ENCODE measurements at places on chromosomes 11 and 22.

- DNase-seq: no peak
- no peaks in the 10 kb centered on the region for H3K4me1 ChIP-seq
- H3K27me3 ChIP-seq: no peaks in the 10 kb centered on the region
- no peak overlapping the region for H3K27ac ChIP-seq
- no peak overlapping the region for H3K4me3 ChIP-seq
Measured at GRCh38 chr11:132742929-132743328, 789.4 kb downstream of the OPCML start.

GRCh38 chr22:37126383-37126782 lies 16.9 kb upstream of the TMPRSS6 start:
- H3K27me3 ChIP-seq: no peaks in the 10 kb centered on the region
- DNase-seq: peak; percentile 61
- no peak overlapping the region for H3K4me3 ChIP-seq
- H3K4me1 ChIP-seq: peaks cover 50% of the 10 kb centered on the region

- peaks cover 6% of the 10 kb centered on the region for H3K4me1 ChIP-seq
- no peak overlapping the region for H3K27ac ChIP-seq
- DNase-seq: no peak
Measured at GRCh38 chr11:95483339-95483738, 252.3 kb upstream of the SESN3 start.

DNA sequence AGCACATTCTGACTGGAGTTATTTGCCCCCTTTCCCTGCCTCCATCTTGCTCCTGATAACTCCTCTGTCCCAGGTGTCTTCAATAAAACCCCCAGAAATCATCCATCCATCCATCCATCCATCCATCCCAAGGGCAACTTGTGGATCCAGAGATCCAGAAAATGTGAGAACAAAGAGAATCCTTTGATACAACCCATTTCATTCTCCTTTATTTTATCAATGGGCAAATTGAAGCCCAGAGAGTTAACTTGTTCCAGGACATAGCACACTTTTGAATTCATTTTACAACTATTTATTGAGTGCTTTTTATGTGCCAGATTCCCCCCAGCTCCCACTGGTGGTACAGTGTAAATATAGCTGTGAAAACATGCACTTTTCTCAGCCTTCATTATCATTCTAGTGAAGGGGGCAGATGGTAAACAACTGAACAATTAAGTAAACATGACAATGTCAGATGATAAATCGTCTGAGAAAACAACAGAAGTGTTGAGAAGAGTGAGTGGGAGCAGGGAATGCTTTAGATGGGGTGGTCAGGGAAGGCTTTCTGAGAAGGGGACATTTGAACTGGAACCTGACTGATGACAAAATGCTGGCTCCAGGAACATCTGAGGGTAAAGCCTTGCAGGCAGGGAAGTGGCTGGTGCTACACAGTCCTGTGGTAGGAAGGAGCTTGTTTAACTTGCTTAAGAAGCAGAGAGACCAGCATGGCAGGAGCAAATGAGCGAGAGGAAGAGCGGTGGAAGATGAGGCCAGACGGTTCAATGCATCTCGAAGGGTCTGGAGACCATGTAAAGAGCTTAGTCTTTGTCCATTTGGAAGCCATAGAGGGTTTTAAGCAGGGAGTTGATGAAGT lies 80.0 kb upstream of the TIMP3 start:
- H3K27me3 ChIP-seq: peaks cover 22% of the 10 kb centered on the region
- H3K4me1 ChIP-seq: peaks cover 26% of the 10 kb centered on the region
- H3K4me3 ChIP-seq: no peak overlapping the region
- no peak for DNase-seq
- no peak overlapping the region for H3K27ac ChIP-seq

DNA sequence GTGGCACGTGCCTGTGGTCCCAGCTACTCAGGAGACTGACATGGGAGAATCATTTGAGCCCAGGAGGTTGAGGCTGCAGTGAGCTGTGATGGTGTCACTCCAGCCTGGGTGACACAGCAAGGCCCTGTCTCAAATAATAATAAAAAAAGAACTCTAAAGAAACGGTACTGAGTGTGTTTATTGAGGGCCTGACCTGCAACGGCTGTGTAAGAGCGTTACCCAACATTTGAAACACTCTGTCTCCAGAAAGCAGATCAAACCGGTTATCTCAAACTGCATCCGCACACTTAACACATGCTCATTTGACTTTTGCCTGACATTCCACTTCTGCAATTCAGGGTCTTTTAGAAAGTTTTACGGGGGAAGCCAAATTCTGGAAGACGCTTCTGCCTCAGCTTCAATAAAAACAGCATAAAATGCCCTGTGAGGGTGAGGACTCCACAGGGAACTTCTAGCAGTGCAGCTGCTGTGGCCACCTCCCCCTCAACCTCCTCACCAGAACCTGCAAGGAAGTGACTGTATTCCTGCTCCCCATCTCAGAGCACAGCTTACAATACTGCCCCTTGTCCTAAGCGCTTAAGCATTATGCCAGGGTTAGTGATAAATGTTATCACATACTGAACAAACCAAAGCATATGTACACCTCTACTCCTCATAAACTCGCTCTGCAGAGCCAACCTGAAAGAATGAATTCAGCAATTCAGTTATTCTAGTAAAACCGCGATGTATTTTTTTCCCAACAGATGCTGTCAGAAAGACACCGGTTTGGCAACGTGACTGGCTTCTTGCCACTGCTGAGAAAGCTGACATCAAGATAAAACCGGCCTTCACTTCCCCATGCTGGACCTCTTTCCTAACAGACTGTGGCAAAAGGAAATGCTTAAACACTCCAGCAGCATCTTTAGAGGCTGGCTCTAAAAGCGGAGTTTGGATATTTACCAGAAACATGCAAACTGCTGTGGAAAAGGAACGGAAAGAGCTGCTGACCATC lies 52.2 kb downstream of the PRDM10 start:
- H3K4me3 ChIP-seq: no peak overlapping the region
- peaks cover 10% of the 10 kb centered on the region for H3K36me3 ChIP-seq
- DNase-seq: no peak
- no peak overlapping the region for H3K27ac ChIP-seq
- H3K4me1 ChIP-seq: peaks cover 12% of the 10 kb centered on the region

GRCh38 chr11:8730697-8731020 lies 48.1 kb downstream of the RPL27A start:
- no peaks in the 10 kb centered on the region for H3K36me3 ChIP-seq
- no peak overlapping the region for H3K27ac ChIP-seq
- H3K4me3 ChIP-seq: no peak overlapping the region
- DNase-seq: no peak

GRCh38 chr22:49934160-49934890 lies 15.9 kb downstream of the CRELD2 start:
- H3K4me3 ChIP-seq: peak overlapping the region; percentile 79
- peaks cover 2% of the 10 kb centered on the region for H3K36me3 ChIP-seq
- H3K4me1 ChIP-seq: peaks cover 27% of the 10 kb centered on the region
- H3K27me3 ChIP-seq: no peaks in the 10 kb centered on the region

- H3K27me3 ChIP-seq: no peaks in the 10 kb centered on the region
- H3K36me3 ChIP-seq: peaks cover 76% of the 10 kb centered on the region
- peak overlapping the region; percentile 57 for H3K4me3 ChIP-seq
- peaks cover 85% of the 10 kb centered on the region for H3K4me1 ChIP-seq
- H3K27ac ChIP-seq: peak overlapping the region; percentile 85
Measured at GRCh38 chr11:35173616-35174566, 34.9 kb downstream of the CD44 start.

DNA sequence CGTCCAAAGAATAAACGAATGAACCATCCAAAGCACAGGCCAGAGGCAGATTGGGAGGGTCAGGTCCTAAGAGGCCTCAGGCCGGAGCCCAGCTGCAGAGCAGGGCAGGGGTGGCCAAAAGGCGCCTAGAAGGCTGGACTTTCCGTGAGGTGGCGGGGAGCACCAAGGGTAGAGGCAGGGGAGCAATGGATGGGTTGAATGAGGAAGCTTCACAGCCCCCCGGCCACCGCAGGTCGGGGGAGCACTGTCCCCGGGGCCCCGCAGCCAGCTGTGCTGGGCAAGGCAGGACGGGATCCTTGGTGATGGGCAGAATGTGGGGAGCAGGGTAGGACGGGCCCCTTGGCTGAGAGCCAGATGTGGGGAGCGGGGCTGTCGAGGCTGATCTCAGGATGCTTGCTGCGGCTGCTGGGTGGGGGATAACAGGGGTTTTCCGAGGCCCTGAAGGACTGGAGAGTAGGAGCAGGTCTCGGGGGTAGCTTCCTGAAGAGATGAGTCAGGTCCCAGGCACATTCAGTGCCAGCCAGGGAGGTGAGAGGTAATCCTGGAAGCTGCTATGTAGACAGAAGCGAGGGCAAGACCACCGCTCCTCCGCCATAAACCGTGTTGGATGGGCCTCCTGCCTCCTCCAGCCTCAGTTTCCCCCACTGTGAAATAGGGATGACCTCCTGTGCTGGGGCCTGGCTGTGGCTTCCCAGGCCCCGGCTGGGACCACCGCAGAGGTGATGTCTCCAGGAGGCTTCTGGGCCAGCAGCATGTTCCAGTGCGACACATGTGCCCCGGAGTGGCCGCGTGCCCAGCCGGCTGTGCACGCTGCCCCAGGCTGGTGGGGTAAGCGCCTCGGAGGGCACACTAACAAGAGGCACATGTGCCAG lies 34.6 kb upstream of the KCNQ1OT1 start:
- no peak overlapping the region for H3K27ac ChIP-seq
- no peak overlapping the region for H3K4me3 ChIP-seq
- no peaks in the 10 kb centered on the region for H3K27me3 ChIP-seq
- DNase-seq: no peak
- no peaks in the 10 kb centered on the region for H3K4me1 ChIP-seq

DNA sequence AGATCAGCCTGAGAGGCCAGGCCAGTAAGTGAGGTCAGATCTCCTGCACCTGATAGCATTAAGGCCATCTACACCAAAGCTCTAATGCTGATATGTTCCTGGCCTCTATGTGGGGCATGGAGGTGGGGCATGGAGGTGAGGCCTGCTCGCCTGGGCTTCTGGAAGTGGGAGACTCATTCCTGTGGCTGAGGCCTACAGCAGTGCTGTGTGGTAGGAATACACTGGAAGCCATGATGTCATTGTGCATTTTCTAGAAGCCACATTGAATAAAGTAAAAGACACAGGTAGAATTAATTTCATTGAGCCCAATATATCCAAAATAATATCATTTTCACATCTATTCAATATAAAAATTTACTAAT lies 2.7 kb downstream of the PNPLA3 start:
- H3K27ac ChIP-seq: no peak overlapping the region

GRCh38 chr11:128195057-128195751 lies 392.2 kb downstream of the ETS1 start:
- H3K27me3 ChIP-seq: no peaks in the 10 kb centered on the region
- H3K36me3 ChIP-seq: no peaks in the 10 kb centered on the region
- peak overlapping the region; percentile 1 for H3K4me3 ChIP-seq
- DNase-seq: peak; percentile 84

DNA sequence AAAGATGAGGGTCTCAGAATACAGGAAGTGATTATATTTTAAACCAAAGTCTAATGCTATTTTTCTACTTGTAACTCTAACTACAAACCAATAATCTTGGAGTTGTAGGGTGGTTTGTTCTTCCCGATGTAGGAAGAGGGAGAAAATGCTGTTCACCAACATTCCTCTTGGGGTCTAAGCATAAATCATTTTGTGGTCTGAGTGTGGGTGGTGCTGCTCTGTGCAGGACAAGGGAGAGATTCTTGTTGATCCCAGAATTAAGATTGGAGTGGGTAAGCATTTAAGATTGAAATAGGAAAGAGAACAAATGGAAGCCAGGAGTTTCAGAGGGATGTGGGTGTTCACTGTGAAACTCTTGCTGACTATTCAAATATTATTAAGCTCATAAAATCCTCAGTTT lies 38.6 kb upstream of the MMP13 start:
- H3K4me3 ChIP-seq: no peak overlapping the region
- H3K4me1 ChIP-seq: no peaks in the 10 kb centered on the region
- H3K27me3 ChIP-seq: peaks cover 18% of the 10 kb centered on the region
- no peaks in the 10 kb centered on the region for H3K36me3 ChIP-seq

- H3K4me3 ChIP-seq: no peak overlapping the region
- H3K4me1 ChIP-seq: no peaks in the 10 kb centered on the region
- H3K27me3 ChIP-seq: peaks cover 20% of the 10 kb centered on the region
- DNase-seq: no peak
- no peaks in the 10 kb centered on the region for H3K36me3 ChIP-seq
- no peak overlapping the region for H3K27ac ChIP-seq
Measured at GRCh38 chr11:130168105-130168504, 8.5 kb downstream of the ST14 start.

DNA sequence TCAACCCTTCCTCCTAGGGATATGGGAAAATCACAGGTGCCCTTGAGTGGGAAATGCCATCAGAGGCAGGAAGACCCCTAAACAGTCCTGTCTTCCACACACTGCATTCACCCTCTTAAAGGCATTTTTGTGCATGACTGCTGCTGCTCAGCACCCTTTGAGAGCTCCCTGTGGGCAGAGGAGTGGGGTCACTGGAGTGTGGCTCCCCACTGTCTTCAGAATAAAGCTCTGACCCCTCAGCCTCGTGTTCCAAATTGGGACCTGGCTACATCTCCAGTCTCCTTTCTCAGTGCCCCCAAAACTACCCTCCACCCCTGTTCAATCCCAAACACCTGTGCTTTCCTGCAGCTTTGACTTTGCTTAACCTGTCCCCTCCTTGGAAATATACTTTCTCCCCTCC lies 46.6 kb downstream of the CHRDL2 start:
- peaks cover 26% of the 10 kb centered on the region for H3K27me3 ChIP-seq
- H3K4me3 ChIP-seq: no peak overlapping the region
- H3K4me1 ChIP-seq: no peaks in the 10 kb centered on the region

DNA sequence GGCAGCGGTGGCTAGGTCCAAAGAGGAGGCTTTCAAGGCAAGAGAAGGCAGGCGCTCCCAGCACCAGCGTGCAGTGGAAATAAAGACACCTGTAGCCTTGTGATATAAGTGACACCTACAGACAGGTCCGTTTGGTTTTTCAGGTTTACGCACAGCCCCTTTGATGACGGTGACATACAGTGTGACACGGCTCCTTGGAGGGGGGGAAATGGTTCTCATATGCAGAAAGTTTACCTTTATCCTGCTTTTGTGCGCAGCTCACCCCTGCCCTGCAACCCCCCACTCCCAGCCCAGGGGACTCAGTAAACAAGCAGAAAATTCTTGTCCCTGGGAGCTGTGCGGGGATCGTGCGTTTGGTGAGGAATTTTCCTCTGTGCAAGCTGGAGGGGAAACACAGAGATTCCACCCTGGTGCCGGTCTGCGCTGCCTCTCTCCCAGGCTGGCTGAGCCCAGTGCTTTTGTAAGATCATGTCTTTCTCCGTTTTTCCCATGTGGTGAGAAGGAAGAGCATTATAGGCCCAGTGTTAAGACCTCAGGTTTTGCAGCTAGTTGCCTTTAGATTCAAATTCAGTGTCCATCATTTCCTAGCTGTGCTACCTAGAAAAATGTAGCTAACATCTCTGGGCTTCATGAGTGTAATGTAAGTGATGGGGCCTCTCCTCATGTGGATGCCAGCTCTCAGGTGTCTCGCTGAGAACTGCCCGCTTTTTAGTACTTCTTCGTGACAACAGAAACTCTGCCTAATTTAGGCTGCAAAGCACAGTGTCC lies at the start of gene ELF5:
TSS of gene ELF5 (minus strand) at position 113 of the 768 bp plus-strand sequence. CDS start 8,045 bp downstream, outside the sequence.
- H3K27ac ChIP-seq: no peak within 1 kb of the TSS
- H3K4me1 ChIP-seq: no peaks in the 10 kb centered on the region
- no peak within 1 kb of the TSS for H3K4me3 ChIP-seq
- DNase-seq: no peak
- H3K36me3 ChIP-seq: no peaks in the 10 kb centered on the region

GRCh38 chr11:1504138-1504537 lies 17.6 kb upstream of the MOB2 start:
- peaks cover 2% of the 10 kb centered on the region for H3K4me1 ChIP-seq
- H3K27me3 ChIP-seq: no peaks in the 10 kb centered on the region
- H3K4me3 ChIP-seq: no peak overlapping the region
- peaks cover 14% of the 10 kb centered on the region for H3K36me3 ChIP-seq
- H3K27ac ChIP-seq: no peak overlapping the region

- peak; percentile 60 for DNase-seq
- peak overlapping the region; percentile 57 for H3K4me3 ChIP-seq
- peaks cover 3% of the 10 kb centered on the region for H3K4me1 ChIP-seq
- H3K27ac ChIP-seq: no peak overlapping the region
- peaks cover 29% of the 10 kb centered on the region for H3K27me3 ChIP-seq
Measured at GRCh38 chr11:102831489-102832440, 11.6 kb downstream of the MMP3 start.

Data from activated CD4-positive, alpha-beta T cell treated with anti-CD3 and anti-CD28 coated beads, Interleukin-2, amount 10 ng/mL, durations not matched to agents 24 days and 14 days (primary cell).